ENCODE measurements at places on chromosomes 7 and 10.

- no peak for DNase-seq
These were observed 153.7 kb downstream of the PLXNA4 start for GRCh38 chr7:132422502-132423111.

DNA sequence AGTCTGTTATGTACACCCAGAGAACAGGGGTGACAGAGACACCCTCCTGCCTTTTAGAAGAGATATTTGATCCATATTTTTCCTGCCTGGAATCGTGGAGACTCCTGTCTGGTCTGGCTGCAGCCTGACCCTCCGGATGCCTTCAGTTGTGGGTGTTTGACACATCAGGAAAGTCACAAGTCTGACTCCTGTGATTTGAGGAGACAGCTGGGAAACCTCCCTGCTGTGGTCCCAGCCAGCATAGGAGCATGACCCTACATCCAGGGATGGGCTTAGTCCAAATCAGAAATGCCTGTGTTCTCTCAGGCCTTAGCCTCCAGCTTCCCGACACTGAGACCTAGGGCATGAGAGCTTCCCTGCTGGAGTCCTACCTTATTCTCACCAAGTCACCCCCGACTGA lies 43.4 kb downstream of the GOT1 start:
- no peak for DNase-seq

DNA sequence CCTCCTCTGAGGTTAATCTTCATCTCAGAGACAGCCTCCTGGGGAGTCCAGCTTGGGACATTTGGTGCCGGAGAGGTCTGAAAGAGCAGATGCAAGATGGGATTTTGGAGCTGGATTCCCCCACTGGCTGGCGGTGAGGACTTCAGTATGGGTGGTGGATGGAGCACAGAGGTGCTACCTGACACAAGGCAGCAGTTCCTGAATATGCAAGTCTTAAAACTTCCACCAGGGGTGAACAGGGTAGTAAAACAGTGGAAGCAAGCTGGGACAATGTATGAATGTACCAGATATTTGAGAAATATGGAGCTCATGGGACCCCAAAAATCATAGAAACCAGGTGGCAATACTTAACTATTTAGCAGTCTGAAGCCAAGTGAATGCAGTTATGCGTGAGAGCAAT lies 4.8 kb upstream of the TAF3 start:
- DNase-seq = no peak

GRCh38 chr10:57817741-57818140 lies 450.0 kb downstream of the IPMK start:
- no peak for DNase-seq

DNA sequence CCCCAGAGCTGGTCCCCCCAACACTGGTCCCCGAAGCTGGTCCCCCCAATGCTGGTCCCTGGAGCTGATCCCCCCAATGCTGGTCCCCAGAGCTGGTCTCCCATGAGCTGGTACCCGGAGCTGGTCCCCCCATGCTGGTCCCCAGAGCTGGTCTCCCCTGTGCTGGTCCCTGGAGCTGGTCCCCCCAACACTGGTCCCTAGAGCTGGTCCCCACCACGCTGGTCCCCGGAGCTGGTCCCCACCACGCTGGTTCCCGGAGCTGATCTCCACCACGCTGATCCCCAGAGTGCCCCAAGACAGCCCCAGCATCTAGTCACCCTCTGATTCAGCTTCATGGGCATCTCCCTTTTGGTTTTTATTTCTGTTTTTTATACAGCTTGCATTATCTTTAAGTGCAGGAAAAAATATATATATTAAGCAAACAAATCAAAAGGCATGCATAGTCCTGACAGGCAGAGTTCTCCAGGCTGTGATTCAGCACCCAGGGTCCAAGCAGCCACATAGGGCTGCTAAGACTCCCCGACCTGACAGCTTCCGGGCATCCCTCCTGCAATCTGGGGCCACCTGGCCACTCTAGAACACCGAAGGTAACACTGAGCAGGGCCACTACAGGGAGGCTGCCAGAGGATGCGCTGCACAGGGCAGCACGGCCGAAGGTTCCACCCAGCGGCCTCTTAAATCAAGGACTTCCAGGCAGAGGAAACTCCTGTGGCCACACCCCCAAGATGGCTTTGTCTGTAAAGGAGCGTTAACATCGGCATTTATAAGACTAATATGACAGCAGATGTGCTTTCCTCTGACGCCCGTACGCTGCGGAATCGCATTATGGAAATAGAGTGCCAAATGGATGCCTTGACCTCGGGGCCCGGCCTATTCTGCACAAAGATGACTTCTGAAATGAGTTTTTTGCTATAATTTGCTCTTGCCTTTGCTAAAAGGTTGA lies 215.0 kb downstream of the PTPRN2 start:
- no peak for DNase-seq

DNA sequence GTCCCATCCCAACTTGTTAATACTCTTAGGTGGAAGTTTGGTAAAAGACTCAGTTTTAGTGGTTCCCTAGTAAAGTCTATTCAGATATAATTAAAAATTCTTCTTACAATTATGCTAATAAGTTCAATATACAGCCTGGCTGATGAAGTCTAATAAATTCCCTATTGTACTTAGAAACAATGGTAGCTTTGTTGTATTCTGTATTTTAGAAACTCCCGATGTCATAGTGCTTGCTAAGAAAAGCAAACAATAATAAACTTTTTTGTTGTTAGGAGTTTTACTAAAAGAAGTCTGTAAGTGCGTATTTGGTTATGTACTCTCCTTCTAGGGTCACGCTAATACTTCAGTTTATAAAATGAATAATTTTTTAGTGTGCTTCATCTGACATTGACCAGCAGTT lies 206.8 kb downstream of the VTI1A start:
- DNase-seq = no peak

- no peak for DNase-seq
These were observed 496.8 kb downstream of the TFEC start for GRCh38 chr7:115533785-115534184.

GRCh38 chr10:70405037-70405824 lies 1.3 kb downstream of the EIF4EBP2 start:
- DNase-seq = peak; percentile 10

DNA sequence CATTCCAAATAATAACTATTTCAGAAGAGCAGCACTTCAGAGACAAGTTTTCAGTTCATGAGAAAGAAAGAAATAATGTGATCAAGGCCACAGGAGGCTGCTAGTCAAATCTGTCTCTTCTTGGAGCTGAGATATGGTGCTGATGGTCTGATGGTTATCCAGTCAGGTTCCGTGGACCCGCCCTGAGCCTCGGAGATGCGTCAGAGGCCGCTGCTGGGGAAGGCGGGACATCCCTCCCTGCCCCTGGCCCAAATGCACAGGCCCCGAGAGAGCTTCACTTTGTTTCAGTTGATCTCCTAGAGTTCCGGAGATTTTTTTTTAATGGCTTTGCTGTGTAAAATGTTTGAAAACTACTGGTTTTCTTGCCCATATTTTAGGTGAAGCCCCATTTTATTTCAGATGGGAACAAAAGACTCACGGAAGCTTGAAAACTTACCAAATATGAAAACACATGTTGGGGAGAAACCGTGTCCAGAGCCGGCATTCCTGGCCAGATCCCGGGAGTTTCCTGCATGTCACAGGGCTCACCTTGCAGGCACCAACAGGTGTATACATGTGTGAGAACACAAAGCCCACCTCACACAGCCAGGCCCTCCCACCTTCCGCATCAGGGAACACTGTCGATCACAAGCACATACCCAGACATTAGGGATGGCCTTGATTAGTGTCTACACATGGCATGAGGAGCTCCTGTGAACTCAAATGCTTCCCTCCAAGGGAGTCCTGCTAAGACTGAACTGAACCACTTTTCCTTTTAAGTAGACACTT lies 499.0 kb downstream of the TCERG1L start:
- no peak for DNase-seq

DNA sequence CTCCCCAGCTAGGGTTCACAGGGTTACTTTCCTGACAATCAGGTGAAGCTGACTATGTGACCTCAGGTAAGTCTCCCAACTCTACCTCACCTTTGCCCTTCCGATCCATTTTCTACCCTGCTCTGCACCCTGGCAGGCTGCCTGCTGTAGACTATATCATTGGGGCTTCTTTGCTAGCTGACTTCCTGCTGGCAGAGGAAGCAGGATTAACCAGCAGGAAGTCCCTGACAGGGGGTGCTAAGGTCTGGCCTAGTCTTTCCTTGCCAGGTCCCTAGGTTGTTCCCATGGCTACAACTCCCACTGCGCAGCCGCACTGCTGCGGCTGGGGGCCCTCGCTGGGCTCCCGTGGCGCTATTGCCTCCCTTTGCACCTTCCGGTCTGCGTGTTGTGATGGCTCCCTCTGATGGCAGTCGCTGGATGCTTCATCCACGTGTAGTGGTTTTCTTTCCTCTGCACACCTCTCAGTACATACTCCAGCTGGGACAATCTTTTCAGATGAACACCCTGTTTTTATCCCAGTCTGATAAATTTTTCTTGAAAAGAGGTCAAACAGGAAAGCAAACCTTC lies 365.9 kb downstream of the REEP3 start:
- no peak for DNase-seq

DNA sequence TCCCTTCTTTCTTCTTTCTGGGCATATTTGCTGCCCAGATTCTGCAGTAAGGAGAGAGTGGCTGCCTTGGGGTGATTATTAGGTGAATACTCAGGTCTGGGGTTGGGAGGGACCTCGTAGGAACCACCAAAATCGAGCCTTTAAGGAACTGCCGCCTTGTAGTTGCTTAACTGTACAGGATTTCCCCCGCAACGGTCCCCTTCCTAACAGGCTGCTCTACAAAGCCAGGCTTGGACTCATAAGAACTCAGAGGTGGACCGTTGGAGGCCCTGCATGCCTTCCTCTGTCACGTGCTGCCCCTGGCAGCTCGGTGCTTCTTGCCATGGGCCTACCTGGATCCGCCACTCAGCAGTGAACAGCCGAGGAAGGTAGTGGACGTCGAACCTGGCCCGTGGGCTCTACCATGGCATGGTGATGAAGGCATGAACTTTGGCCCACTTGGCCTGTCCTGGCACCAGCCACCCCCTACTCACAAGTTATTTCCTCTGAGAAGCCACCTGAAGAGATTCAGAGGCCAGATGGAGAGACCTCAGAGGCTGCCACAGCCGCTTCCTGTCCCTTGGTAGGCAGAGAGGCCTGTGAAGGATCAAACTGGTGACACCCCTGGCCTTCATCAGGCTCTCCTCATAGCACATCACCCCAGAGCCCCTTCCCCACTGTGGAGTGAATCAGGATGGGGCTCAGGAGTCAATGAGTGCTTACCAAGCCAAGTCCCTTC lies 54.6 kb downstream of the NOD1 start:
- no peak for DNase-seq

DNA sequence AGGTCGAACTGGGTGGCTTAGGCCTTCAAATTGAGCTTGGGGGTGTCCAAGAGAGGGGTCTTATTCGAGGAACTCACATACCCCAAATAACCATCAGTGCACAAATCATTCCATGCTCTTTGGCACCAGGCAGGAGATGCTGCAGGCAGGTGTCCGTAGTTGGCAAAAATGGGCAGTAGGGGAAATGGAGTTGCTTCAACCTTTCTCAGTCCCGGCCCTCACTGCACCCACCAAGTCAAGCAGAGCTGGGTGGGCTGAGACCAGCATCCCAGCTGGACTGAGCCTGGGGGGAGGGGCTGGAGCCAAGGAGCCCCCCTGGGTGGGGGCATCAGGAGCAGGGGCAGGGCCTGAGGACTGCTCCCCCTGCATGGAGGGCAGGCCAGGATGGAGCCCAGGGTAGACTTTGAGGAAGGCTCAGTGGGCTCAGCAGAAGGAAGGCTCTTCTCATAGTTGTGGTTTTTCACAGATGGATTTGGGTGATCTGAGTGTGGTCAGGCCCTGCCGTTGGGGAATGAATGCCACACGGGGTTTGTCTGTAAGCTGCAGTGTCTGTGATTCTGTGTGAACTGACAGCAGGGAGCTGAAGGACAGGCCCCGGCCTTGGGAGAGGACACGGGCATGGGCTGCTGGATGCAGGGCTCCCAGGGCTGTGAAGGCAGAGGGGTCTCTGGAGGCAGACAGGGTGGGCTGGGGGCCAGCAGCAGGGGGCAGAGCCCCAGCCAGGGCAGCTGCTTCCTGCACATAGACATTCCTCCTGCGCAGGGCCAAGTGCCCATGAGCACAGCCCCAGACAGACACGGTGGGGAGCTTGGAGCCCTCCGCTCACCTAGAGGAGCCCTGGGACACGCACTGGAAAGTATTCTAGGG lies 144.5 kb downstream of the ADCY1 start:
- no peak for DNase-seq

GRCh38 chr10:113441220-113441619 lies 111.6 kb upstream of the HABP2 start:
- DNase-seq = no peak

DNA sequence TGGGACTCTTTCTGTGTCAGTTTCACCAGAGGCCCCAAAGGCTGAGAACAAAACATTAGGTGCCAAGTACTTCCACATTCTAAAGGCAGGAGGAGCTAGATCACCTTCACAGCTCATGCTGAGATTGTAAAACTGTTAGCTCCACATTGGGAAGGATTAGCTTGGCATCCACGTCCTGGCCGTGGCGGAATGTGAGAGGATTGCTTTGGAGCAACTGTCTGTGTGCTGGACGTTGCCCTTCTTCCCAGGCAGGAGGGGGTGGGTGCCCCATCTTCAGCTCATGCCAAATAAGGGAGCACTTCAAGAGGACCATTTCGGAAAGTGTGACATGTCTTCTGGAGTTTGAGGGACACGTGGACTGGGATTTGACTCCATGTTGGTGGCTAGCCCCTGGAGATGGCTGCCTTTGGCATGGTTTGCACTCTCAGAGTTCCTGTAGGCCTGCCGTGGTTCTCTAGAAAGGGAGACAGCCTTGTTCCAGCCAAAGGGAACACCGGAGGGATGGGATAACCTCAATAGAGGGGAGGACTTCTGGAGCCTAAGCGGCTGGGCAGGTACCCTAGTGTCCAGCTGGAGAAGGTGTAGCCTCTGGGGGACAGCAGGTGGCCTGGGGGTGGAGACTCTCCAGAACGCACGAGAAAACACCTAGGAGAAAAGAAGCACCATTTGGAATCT lies 19.9 kb upstream of the FMC1 start:
- DNase-seq = no peak

GRCh38 chr7:25087855-25088254 lies 37.2 kb downstream of the CYCS start:
- DNase-seq = no peak

- no peak for DNase-seq
These were observed 168.6 kb downstream of the REEP3 start for GRCh38 chr10:63689768-63690167.

- no peak for DNase-seq
These were observed 912.6 kb downstream of the GATA3 start for GRCh38 chr10:8967061-8967460.
